Activated naive CD4-positive, alpha-beta T cell (primary cell): ENCODE measurements at places on chromosomes 1 and 21.
A peak's percentile ranks its signal among the peaks of the same experiment; 100 is the strongest.

DNA sequence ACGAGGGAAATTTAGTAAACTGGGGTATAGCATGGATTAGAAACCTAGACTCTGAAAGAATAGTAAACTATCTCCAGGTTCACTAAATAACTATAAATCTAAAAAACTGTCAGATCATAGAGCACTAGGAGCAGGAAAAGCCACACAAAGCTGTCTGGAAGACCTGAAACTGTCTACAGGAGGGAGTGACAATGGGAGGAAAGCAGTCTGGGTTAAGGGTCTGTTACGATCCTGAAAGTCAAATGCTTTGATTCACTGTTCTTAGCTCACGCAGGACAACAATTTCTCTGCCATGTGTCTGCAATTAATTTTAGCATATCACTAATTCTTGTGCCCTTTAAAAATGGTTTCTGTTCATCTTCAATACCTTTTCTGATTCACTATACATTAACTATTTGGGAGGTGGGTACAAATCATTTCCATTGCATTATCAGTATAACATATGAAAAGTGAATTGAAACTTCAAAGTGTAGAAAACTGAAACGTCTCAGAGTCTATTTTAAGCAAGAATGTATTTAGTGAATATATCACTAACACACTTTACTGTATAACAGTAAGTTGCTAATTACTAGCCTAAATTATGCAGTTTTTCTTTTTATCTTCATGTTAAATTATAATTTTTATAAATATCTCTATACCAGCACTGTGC is 18.4 kb downstream of the CEP170 start:
- DNase-seq = no peak

- no peak for DNase-seq
Measured at GRCh38 chr1:110208916-110209645, 1.0 kb upstream of the KCNC4 start.

DNA sequence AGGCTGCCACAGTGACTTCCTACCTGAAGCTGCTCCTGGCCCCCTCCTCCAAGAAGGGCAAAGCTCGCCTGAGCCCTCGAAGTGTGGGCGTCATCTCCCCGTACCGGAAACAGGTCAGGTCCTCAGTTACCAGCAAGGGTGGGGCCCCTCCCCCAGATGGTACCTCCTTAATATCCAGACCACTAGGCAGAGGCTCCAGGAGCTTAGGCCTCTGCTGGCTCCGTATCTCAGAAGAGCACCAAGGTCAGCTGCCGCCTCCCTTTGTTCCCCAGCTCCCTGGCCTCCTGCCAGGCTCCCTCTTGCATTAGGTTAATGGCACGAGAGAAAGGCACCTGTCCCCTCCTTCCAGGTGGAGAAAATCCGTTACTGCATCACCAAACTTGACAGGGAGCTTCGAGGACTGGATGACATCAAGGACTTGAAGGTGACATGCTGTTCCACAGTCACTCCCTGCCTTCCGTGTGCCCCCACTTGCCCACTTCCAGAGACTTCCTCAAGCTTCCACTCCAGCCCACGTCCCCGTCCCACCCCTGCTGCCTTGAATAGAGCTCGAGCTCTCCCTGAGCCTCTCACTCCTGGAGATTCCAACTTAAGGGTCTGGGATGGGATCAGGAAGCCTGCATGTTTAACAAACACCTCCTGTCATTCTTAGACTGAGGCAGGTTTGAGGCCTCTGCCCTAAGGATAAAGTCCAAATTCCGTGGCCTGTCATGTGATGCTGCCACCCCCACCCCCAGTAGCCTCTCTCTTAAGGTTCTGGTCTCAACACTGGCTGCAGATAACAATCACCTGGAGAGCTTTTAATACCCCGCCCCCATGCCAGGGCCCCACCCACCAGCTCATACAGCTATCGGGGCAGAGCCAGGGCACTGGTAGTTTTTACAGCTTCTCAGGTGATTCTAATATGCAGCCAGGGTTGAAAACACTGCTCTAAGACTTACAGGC is 8.3 kb downstream of the RHOC start:
- DNase-seq = no peak

DNA sequence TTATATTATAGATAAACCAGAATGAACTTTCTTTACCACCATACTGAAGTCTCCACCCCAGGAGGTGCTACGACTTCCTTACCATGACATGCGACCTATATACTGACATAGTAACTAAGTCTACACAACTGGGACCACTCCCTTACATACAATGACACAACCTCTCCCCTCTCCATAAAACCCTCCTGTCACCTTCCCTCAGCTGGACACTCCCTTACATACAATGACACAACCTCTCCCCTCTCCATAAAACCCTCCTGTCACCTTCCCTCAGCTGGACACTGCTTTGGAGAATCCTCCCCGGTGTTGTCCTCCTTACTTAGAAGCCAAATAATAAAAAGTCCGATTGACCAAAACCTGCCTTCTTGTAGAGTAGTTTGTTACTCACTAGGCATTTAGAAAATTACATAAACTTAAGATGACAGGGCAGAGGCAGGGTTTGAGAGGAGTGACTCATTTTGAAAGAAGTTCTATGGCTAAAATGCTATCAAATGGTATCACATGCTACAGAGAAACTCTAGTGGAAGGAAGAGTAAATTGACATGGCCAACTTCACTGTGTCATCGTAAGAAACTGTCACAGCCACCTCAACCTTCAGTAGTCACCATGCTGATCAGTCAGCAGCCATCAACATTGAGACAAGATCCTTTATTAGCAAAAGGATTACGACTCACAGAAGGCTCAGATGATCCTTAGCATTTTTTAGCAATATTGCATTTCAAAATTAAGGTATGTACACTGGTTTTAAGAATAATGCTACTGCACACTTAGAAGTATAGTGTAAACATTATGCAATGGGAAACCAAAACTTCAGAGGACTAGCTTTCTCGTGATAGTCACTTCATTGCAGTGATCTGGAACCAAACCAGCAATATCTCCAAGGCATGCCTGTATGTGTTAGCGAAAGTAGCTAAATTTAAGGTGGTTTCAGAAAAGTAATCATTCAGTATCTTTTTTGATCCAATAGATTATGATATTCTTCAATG is 56.4 kb downstream of the AHCTF1 start:
- DNase-seq = no peak

- DNase-seq = no peak
Measured at GRCh38 chr1:17339521-17339920, 31.5 kb downstream of the PADI4 start.

DNA sequence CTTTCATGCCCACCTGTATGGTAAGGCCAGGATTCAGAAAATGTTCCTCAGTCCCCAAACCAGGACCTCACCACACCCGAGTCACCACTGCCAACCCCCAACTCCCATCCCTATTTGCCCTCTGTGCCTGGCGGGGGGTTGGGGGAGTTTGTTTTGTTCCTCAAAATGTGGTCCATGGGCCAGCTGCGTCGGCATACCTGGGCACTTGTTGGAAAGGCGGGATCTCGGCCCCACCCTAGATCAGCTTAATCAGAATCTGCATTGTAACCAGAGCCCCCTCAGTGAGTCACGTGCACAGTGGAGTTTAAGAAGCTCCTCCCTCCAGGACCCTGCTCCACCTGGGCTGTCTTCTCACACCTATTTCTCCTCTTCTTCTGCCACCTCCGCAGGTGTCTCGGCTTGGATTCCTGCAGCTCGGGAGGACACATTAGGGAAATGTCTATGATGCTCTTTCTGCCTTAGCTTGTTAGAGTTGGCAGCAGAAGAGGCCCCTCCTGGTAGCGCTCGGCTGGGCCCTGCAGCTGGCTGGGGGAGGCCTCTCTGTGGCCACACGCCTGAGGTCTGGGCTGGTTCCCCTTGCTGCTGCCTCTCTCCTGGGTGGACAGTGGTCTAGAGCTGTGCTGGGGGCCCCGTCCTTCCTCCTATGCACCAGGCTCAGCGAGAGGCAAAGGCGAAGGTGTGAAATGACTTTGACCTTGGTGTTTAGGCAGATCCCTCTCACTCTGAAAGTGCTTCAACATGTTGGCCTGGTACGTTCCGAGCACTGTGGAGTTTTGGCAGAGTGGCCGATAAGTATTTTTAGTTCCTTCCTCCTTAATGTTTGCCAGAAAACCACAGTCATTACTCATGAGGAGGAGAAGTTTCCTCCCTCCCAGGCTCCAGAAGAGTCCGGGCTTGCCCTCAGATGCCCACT is 41.8 kb upstream of the CAMTA1 start:
- DNase-seq = peak; percentile 7

DNA sequence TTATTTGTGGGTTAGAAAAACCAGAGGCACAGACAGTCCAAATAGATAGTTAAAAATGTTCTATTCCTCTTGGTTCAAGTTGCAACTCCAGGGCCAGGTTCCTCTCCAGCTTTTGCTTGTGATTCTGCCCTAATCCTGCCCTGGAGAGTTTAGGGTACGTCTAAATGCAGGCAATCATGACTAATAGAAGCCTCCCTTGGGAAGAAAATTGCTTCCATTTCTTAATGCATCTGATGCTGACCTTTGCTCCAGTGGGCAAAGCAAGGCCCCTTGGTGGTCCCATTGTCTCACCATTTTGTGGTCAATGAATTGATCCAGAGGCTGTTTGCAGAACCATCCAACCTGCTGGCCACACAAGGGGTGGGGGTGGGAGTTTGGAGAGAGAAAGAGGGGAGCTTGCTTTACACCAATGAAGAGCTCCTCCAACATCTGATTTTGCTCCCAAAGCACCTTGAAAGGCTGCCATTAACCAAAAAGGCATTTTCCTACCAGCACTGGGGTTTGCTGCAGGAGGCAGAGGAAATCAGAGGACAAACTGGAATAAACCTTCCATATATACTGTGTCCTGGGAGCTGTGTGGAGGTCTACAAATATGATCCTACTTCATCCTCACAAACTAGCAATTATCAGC is 31.3 kb downstream of the C8B start:
- no peak for DNase-seq

GRCh38 chr21:28805885-28806284 is 186.8 kb downstream of the LTN1 start:
- no peak for DNase-seq

DNA sequence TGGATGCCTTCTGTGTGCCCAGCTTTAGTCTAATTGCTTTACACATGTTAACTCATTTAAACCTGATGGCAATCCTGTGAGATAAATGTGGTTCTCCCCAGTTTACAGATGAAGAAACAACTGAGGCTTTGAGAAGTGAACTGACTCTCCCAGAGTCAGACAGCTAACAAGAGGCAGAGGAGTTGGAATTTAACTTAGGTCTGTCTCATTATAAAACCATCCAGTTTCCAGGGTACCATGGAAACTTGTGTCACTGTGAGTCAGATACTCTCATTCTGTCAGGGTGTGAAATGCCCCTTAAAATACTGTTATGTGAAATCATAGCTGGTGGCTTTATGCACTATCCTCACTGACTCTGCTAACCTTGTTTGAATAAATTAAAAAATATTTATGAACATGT is 206.6 kb downstream of the PBX1 start:
- DNase-seq = no peak
